ENCODE measurements at places on chromosomes 11 and 22.
A peak's percentile ranks its signal among the peaks of the same experiment; 100 is the strongest.

- no peak for DNase-seq
Measured at GRCh38 chr11:55658031-55658573, 3.9 kb upstream of the OR4C6 start.

GRCh38 chr22:28815111-28815510 lies 14.7 kb upstream of the XBP1 start:
- DNase-seq, result no peak

GRCh38 chr22:19525666-19526065 lies 1.5 kb upstream of the CLDN5 start:
- DNase-seq, result no peak

DNA sequence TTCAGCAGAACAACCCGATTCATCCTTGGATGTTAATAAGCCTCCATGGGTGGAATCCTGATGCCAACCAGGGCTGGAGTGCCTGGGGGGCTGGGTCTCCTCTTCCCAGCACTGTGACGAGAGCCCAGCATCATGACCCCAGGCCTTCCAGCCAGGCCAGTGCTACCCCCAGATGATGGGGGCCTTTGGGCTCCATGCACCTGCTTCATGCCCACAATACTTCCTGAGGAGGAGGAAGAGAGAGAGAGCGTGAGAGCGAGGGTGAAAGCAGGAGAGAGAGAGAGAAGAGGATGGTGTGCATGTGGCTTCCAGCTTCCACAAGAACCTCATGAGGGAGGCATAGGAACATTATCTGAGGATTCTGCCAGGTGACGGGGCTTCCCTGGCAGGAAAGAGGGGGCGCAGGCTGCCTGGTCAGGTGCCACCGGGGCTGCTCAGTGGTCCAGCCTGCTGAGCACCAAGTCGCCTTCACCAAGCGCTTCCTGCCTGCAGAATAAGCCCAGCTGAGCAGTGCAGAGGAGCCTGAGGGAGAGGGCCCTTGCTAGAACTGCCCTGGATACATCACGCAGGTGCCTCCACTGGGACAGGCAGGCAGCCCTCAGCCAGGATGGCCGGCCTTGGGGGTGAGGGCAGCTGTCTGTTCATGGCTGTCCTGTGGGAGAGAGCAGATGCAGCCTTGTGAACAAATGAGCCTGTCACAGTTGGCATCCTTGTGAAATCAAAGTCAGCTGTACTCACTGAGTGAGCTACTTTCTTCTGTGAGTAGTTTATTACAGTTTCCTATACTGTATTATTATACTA lies 243.3 kb upstream of the B3GAT1 start:
- DNase-seq, result peak; percentile 44

DNA sequence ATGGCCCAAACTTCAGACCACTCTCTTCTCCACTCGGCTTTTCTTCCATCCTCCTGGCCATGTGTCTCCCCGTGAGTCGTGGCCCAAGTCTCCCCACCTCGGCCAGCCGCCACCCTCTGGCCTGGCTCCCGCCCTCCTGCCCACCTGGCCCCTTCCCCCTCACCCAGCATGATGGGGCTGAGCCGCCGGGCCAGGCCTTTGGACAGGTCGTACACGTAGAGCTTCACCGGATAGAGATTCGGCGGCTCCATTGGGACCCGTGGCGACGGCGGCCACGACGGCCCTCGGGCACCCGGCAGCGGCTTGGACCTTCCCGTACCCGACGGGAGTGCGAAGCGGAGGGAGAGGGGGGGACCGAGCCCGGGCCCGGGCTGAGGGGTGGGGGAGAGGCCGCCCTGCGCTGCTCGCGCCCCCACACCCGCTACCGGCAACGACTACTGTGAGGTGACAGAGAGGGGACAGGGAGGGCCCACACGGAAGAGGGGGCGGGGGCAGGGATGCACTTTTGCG lies at the start of gene DESI1:
DESI1 (minus strand) TSS at position 455 of the 510 bp plus-strand sequence; CDS start at position 251, 204 bp downstream.
- no peak for DNase-seq

- no peak for DNase-seq
Measured at GRCh38 chr11:11389238-11389637, 36.2 kb upstream of the CSNK2A3 start.

- no peak for DNase-seq
Measured at GRCh38 chr11:105537531-105537930, 72.3 kb upstream of the GRIA4 start.

GRCh38 chr22:35445933-35446332 lies 46.0 kb downstream of the MCM5 start:
- no peak for DNase-seq

DNA sequence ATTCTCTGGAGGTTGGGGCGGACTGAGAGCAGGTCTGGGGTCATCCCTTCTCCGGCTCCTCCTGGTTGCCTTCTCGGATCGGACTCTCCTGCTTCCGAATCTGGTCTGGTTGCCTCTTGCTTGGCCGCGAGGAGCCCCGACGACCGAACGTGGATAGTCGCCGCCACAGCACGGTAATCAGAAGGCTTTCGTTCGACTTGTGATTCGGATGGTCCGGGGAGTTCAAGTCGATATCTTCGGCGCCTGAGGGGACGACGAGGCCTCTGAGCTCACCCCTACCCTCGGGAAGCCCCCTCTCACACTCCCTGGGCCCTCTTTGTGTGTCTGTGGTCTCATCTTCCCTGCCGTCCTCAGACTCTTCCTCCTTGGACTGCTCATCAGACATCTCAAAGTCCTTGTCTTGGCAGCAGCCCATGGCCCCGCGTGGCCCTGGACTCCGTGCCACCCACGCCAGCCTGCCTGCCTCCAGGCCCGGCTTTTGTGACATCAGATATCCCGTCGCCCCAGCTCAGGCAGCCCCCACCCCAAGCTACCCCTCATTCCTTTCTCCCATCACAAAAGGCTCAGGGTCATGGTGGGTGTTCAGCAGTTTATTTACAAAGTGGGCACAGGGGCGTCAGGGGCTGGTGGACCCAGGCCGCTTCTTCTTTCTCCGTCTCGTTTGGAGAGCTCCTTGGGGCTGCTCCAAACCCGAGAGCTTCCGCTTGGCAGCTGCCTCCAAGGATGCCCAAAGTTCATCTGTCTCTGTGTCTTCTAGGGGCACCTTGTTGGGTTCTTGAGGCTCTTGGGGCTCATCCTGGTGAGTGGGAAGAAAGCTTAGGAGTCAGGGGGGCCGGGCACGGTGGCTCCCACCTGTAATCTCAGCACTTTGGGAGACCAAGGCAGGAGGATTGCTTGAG lies at the start of gene TEX54:
TEX54 (minus strand) TSS at position 506 of the 899 bp plus-strand sequence.
- DNase-seq, result no peak
